Activated T-cell treated with anti-CD3 and anti-CD28 coated beads, Interleukin-2, amount 50 U/mL, for 72 hours (primary cell): ENCODE measurements at places on chromosomes 16 and 17.

GRCh38 chr17:47304186-47304585, 19.6 kb upstream of the EFCAB13 start:
- peaks cover 6% of the 10 kb centered on the region for H3K36me3 ChIP-seq
- H3K4me1 ChIP-seq = peaks cover 20% of the 10 kb centered on the region
- no peak overlapping the region for H3K4me3 ChIP-seq
- DNase-seq = no peak

DNA sequence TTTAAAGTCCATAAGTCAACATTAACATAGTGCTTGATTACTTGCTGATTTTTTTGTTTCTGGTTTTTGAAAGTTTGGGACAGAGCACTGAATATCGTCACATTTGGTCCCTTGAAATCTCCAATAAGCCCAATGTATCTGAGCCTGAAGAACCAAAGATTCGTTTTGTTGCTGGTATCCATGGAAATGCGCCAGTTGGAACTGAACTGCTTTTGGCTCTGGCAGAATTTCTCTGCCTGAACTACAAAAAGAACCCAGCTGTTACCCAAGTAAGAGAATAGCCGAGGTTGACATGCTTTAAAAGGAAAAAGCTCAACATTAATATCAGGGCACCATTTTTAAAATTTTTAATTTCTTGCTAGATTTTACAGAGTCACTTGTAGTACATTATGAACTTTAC, 27.7 kb upstream of the GOSR1 start:
- H3K4me3 ChIP-seq = no peak overlapping the region
- H3K27me3 ChIP-seq = no peaks in the 10 kb centered on the region

GRCh38 chr17:51164911-51165679, 1.1 kb upstream of the NME2 start:
- peaks cover 27% of the 10 kb centered on the region for H3K36me3 ChIP-seq
- DNase-seq = peak; percentile 8
- peak overlapping the region; percentile 89 for H3K4me3 ChIP-seq
- H3K27ac ChIP-seq = peak overlapping the region; percentile 97
- H3K4me1 ChIP-seq = peaks cover 47% of the 10 kb centered on the region

DNA sequence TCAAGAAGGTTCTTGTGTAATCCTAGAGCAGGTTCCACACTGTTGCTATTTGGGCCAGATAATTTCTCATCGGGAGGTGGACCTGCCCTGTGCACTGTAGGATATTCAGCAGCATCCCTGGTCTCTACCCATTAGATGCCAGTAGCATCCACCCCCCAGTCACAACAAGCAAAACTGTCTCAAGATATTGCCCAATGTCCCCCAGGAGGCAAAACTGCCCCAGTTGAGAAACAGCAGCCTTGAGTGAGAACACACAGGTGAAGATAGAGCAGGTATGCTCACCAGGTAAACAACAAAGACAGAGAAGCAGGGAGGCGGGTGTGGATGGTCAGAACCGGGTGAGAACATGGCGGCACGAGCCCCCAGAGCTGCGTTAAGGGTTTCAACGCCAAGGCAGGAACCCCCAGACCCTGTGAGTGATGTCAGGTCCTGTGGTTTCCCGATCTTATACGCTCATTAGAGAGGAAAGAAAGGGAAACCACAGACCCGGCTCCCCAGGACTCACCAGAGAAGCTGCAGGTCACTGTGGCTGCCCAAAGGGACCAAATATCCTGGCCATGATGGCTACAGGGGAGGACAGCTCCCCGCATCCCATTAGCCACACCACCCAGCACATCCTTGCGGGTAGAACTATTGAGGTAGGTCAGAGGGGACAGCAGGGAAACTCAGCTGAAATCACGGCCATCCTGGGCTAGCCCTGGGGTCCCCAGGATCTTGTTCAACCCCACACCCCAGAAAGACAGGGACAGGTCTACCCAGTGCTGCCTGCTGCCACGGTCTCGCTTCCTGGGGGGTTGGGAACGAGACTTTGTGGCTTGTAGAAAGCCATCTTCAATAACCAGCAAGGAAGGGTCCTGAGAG, 21.2 kb downstream of the CDC42EP4 start:
- no peaks in the 10 kb centered on the region for H3K36me3 ChIP-seq
- peaks cover 5% of the 10 kb centered on the region for H3K27me3 ChIP-seq
- DNase-seq = no peak
- no peak overlapping the region for H3K27ac ChIP-seq

- H3K27ac ChIP-seq = no peak overlapping the region
- H3K27me3 ChIP-seq = no peaks in the 10 kb centered on the region
- H3K4me1 ChIP-seq = peaks cover 64% of the 10 kb centered on the region
- DNase-seq = no peak
Measured at GRCh38 chr17:49638818-49639217, 39.1 kb downstream of the SPOP start.

DNA sequence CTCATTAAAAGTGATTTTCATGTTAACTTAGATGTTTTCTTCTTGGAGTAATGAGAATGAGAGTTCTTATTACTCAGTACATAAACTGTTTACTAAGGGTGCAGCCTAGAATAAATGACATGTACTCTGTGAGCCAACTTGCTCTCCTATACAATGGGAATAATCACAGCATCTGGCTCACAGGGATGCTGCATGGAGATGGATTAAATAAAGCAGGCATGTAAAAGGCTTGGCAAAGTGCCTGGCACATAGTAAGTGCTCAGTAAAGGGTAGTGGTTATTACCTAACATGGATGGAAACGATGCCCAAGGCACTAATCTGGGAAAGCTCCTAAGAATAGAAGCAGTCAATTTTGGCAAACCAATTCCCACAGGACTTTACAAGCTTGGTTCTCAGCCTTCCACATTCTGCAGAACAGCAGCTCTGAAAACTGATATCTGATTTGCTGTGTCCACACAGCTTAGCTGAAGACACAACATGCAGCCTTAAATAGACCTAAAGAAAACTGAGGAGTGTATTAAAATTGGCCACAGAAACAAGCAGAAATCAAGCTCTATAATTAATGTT, 176.1 kb downstream of the ABCC12 start:
- H3K27ac ChIP-seq = no peak overlapping the region
- H3K4me3 ChIP-seq = no peak overlapping the region
- no peak for DNase-seq
- H3K27me3 ChIP-seq = peaks cover 13% of the 10 kb centered on the region
- H3K36me3 ChIP-seq = no peaks in the 10 kb centered on the region

- H3K4me3 ChIP-seq = peak overlapping the region; percentile 92
- H3K36me3 ChIP-seq = peaks cover 5% of the 10 kb centered on the region
- peaks cover 21% of the 10 kb centered on the region for H3K27me3 ChIP-seq
- DNase-seq = peak; percentile 18
- H3K27ac ChIP-seq = peak overlapping the region; percentile 83
Measured at GRCh38 chr17:35345926-35346771, 27.3 kb downstream of the SLFN11 start.

DNA sequence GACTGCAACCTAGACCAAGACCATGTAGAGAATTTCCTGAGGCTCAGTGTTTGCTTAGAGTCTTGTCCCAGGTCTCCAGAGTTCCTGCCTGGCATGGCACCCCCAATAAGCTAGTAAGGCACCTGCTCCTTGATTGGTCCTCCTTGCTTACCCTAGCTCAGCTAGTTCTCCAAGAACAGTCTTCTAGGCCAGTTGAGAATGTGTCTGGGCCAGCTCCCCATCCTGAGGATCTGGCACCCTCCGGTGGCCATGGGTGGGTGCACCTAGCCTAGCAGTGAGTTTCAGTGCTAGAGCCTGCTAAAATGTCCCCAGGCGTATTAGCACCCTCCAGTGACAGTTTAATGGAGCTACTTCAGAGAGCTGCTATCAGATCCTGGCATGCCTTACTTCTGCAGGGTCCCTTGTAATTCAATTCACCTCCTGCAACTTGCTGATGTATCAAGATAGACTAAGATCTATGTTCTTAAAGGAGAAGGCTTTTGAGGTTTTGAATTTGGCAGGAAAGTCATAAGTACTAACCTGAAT, 44.4 kb upstream of the MED13 start:
- no peak overlapping the region for H3K4me3 ChIP-seq
- no peaks in the 10 kb centered on the region for H3K4me1 ChIP-seq
- H3K36me3 ChIP-seq = no peaks in the 10 kb centered on the region
- H3K27ac ChIP-seq = no peak overlapping the region
- H3K27me3 ChIP-seq = peaks cover 8% of the 10 kb centered on the region
- peak; percentile 77 for DNase-seq

- DNase-seq = no peak
- no peaks in the 10 kb centered on the region for H3K27me3 ChIP-seq
- no peak overlapping the region for H3K27ac ChIP-seq
- peak overlapping the region; percentile 50 for H3K4me3 ChIP-seq
- H3K36me3 ChIP-seq = no peaks in the 10 kb centered on the region
Measured at GRCh38 chr16:69410219-69410990, 14.0 kb upstream of the CYB5B start.

DNA sequence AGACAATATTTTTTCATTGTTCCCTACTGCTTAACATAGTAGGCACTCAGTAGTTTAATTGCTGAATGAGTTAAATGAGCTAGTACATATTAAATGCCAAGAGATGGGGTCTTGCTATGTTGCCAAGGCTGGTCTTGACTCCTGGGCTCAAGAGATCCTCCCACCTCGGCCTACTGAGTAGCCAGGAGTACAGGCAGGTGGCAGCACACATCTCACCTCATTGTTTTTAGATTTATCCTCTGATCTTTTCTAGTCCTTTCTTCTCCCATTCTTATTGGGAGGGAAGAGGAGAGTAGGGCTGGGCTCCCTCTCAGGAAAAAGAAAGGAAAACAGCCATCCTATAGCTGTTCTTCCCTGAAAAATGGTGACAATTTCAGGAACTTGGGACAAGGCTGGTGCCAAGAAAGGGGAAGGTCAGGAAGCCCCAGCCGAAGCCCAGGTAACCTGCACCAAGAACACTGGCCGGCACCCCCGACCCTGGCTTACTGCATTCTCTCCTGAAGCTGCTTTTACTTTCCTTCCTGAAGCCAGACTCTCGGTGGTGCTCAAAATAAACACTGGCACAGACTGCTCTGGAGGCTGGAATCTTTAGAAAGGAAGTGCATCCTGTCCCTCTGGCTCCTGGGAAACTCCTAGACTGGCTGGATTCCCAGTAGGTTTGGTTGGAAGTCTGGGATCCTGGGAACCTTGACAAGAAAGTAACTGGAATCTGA, 2.7 kb downstream of the TNFAIP1 start:
- peaks cover 38% of the 10 kb centered on the region for H3K4me1 ChIP-seq
- peak overlapping the region; percentile 90 for H3K4me3 ChIP-seq
- peak overlapping the region; percentile 81 for H3K27ac ChIP-seq
- no peak for DNase-seq
- no peaks in the 10 kb centered on the region for H3K27me3 ChIP-seq

GRCh38 chr17:40345994-40346764, 18.4 kb downstream of the GJD3 start:
- no peak for DNase-seq
- peak overlapping the region; percentile 75 for H3K27ac ChIP-seq
- no peaks in the 10 kb centered on the region for H3K27me3 ChIP-seq
- H3K36me3 ChIP-seq = no peaks in the 10 kb centered on the region
- peak overlapping the region; percentile 47 for H3K4me3 ChIP-seq

GRCh38 chr16:8355675-8356074, 234.6 kb downstream of the TMEM114 start:
- H3K27ac ChIP-seq = no peak overlapping the region
- no peaks in the 10 kb centered on the region for H3K4me1 ChIP-seq
- H3K27me3 ChIP-seq = no peaks in the 10 kb centered on the region
- no peaks in the 10 kb centered on the region for H3K36me3 ChIP-seq
- no peak for DNase-seq

DNA sequence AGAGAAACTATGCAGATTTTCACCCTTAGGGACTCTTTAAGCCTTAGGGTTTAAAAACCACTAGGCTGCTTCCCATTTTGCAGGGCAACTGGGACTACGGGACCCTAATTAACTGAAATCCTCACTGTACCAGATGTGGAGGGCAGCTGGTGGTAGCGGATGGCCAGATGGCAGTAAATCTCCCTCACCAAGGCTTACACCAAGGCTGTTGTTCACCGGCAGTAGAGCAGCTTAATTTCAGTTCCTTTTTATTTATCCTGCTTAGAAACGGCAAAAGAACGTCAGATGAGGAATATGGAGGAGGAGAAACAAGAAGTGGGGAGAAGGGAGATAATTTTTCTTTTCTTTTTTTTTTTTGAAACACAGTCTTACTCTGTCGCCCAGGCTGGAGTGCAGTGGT, 6.5 kb downstream of the ABHD15 start:
- no peak overlapping the region for H3K4me3 ChIP-seq
- H3K27ac ChIP-seq = no peak overlapping the region

GRCh38 chr16:17251496-17251895, 219.3 kb downstream of the XYLT1 start:
- H3K4me1 ChIP-seq = peaks cover 11% of the 10 kb centered on the region
- no peak overlapping the region for H3K27ac ChIP-seq
- no peaks in the 10 kb centered on the region for H3K36me3 ChIP-seq
- H3K4me3 ChIP-seq = no peak overlapping the region

DNA sequence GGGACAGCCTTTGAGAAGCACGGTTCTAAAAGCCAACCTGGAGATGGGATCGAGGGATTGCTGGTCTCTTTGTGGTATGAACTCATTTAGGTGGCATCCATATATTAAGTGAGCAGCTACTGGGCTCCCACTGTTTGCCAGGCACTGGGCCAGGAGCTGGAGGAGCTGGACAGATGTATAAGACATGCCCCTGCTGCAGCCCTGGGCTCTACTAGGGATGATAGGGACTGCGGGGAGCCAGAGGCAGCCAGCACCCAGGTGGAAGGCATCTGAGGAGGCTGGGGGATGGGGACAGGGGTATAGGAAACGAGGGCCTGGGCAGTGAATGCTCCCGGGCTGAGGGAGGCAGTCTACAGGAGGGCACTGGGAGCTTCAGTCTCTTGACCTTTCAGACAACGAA, 53.0 kb upstream of the MEAK7 start:
- no peaks in the 10 kb centered on the region for H3K27me3 ChIP-seq
- DNase-seq = no peak
- no peak overlapping the region for H3K27ac ChIP-seq
- H3K36me3 ChIP-seq = no peaks in the 10 kb centered on the region
- no peak overlapping the region for H3K4me3 ChIP-seq

DNA sequence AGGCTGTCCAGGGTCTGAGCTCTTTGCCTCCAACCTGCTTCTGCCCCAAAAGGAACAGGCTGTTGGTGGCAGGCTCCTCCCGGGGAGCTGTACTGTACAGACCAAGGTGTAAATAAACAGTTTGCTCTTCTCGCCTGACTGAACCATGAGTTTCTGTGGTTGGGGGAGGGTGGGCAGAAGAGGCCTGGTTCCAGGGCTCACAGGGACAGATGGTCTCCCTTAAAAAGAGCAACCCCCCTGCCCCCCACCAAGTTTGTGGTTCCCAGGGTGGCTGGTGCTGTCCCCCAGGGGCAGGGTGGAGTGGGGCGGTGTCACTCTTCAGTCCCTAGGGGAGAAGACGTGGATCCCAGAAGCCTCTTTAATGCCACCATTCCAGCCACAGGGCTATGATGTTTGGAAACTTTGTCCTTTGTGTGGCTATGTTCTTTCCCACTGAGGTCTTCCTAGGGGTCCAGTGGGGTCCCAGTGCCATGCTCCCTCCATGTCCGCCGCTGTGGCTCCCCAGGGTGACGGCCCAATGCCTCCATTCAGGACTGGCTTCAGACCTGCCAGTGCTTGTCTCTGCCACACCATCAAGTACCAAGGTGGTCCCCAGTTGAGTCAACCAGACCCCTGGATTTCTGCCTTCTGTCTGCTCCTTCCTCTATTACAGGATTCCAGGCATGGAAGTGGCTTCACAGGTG, 146.7 kb downstream of the RAB11FIP4 start:
- H3K27ac ChIP-seq = no peak overlapping the region
- H3K36me3 ChIP-seq = peaks cover 2% of the 10 kb centered on the region
- peaks cover 14% of the 10 kb centered on the region for H3K4me1 ChIP-seq
